Astrocyte of the spinal cord (primary cell): ENCODE measurements at places on chromosomes 5 and 9.
A peak's percentile ranks its signal among the peaks of the same experiment; 100 is the strongest.

- DNase-seq: no peak
Measured at GRCh38 chr9:13929013-13929412, 384.9 kb downstream of the NFIB start.

DNA sequence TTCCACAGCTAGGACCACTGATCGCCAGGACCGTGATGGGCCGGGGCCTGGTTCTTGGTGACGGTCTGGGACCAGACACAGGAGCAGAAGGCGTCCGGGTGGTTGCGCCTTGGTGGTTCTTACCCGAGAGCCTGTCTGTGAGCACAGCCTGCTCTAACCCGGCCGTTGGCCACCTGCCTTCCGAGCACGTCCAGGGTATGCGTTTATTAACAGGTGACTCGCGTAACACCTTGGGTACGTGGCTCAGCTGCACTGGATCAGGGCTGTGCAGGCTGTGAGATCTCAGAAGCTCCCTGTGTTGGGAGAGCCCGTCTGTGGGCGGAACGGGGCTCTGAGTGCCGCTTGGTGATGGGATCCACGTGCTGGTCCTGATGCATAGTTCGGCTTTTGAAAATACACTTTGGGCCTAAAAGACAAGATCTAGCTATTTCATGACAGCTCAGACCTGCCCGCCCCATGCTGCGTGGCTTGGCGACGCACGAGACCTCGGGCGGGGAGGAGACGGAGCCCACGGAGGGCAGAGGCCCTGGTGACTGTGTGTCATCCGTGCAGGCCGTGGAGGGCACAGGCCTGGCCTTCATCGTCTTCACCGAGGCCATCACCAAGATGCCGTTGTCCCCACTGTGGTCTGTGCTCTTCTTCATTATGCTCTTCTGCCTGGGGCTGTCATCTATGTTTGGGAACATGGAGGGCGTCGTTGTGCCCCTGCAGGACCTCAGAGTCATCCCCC is 6.7 kb upstream of the SLC6A18 start:
- DNase-seq: no peak

GRCh38 chr9:114308361-114308950 is 14.4 kb upstream of the ORM1 start:
- DNase-seq: no peak

- DNase-seq: no peak
Measured at GRCh38 chr5:68265822-68266395, 50.4 kb downstream of the PIK3R1 start.

DNA sequence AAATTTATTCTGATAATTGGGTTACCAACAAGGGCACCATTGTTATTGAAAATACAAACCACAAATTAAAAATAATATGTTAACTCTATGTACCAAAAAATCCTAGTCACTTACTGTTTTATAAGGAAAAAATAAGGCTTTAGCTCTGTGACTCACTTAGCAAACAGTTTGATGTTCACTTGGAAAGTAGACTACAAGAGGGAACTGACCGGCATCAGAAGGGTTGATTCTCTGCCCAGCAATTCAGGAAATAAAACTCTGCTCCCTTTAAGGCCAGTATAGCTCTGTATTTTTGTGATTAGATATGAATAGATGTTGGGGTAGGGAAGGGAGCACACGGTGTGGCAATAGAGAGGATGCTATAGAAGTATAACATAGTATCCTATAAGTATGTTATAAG is 671.3 kb downstream of the LRRC70 start:
- DNase-seq: no peak

DNA sequence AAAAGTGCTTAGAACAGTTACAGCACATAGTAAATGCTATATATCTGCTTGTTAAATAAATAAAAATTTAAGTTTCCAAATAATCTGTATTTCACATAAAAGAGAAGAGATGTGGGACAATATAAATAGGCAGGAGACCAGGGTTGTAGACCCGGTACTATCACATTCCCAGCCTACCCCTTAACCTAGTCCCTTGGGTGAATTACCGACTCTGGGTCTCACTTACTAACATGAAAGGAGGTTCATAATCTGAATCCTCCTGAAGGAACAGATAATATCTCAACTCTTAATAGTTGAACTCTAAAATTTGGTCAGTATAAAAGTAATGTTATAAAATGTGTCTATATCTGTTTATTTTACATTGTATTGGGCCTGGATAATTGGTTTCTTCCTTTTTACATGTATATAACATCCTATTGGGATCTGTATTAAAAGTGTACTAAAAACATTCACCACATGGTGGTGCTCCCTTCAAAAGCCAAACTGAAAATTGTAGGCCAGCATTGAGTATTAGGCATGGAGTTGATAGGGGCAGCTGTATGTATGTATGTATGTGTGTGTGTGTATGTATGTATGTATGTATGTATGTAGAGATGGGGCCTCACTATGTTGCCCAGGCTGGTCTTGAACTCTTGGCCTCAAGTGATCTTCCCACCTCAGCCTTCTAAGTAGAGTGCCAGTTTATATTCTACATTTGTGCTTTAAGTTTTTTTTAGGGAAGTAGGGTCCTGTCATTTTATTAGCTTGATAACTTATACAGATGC is 64.2 kb upstream of the ABL1 start:
- DNase-seq: peak; percentile 81

DNA sequence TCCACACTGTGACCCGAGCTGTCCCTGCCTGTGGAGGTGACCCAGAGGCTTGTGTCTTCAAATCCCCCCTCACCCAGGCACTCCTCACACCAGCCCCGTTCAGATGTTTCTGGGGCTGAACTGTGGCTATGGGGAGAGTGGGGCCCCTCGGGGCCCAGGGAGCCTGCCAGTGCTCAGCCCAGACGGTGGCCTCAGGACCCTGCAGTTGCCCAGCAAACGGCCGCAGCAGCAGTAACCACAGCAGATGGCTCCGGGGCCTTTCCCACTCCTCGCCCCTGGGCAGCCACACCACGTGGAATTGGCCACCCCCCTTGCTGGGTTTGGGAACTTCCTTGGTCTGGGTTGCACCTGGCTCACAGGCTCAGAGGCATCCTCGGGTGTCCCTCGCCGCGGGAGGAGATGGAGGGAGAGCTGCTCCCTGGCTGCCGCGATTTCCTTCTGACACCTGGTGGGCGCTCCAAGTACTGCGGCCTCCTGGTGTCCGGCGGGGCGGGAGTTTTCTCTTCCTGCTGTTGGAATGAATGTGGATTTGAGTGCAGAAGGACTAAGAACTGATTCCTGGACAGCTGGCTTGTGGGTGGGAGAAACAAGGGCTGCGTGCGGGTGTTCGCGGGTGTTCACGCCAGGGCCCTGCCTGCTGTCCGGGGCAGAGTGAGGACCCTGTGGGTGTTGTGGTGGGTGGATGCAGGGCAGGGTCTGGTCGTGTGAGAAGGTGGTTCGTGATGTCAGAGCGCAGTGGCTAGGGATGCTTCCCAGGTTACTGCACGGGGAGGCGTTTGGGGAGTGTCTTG is 97.5 kb downstream of the COL5A1 start:
- DNase-seq: peak; percentile 49

DNA sequence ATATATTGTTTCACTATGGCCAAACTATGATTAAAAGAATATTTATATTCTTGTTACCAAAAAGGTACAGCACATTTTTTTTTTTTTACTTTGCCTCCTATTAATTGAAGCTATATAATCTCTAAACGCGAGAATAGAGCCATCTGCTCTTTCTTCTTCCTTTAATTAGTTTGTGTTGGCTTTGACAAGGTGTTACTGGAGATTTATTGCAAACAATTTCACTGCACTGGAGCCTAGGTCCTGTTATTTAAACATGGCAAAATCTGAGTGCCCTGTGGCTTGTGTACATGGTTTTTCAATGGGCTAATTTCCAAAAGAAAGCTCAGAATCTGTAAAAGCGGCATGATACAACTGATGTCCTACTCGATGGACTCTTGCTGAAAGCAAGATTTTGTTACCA is 40.8 kb upstream of the GABRG2 start:
- no peak for DNase-seq

GRCh38 chr5:66969963-66970362 is 226.6 kb downstream of the CD180 start:
- DNase-seq: no peak

- peak; percentile 43 for DNase-seq
Measured at GRCh38 chr9:3858961-3859360, 333.2 kb upstream of the RFX3 start.

DNA sequence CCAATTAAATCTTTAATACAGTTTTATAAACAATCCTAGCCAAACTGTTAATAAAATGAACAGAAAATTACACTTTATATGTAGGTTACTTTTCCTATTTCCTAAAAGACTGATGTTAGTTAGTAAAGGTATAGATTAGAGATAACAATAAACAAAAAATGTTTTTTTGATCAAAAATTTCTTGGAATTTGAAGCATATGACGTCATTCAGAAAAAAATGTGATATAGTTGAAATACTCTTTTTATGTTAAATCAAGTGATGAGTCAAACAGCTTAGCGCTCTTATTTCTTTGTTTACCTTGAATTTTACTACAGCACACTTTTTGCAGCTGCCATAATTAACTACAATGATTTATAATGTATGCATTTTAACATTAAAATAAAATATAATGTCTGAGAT is 195.8 kb downstream of the SLC12A2 start:
- no peak for DNase-seq

- DNase-seq: no peak
Measured at GRCh38 chr5:127969651-127970050, 113.9 kb upstream of the SLC12A2 start.

- peak; percentile 42 for DNase-seq
Measured at GRCh38 chr9:4382722-4383317, 83.0 kb upstream of the GLIS3 start.

GRCh38 chr9:121498150-121498486 is 1.5 kb downstream of the GGTA1 start:
- DNase-seq: peak; percentile 73

GRCh38 chr9:114266969-114267368 is 55.9 kb upstream of the ORM1 start:
- peak; percentile 67 for DNase-seq

DNA sequence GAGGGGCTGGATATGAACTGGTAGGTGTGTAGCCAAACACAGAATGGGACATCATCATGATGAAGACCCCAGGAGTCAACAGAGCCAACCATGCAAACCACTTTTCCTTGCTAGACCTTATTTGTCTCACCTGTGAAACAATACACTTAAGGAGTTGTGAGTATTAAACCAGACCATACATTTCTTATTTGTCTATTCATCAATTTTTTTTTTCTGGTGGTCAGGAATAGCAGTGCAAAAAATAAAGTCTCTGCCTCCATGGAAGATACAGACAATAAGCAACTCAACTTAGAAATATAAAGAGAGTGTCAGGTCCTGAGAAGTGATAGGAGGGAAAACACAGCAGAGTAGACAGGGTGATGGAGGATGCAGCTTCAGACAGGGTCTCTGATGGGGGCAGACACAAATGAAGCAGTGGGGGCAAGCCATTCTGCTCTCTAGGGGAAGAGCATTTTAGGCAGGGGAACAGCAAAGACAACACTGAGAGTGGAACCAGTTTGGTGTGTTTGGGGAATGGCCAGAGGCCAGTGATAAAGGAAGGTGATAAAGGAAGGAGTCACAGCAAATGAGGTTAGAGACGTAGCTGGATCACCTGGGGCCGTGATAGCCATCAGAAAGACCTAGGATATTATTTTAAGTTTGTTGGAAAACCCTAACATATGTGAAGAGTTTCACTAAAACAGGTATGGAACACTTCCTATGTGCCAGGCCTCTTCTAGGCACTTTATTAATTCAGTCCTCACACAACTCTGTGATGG is 256.2 kb downstream of the MAN2A1 start:
- no peak for DNase-seq

GRCh38 chr5:172245046-172245445 is 38.5 kb downstream of the UBTD2 start:
- no peak for DNase-seq

DNA sequence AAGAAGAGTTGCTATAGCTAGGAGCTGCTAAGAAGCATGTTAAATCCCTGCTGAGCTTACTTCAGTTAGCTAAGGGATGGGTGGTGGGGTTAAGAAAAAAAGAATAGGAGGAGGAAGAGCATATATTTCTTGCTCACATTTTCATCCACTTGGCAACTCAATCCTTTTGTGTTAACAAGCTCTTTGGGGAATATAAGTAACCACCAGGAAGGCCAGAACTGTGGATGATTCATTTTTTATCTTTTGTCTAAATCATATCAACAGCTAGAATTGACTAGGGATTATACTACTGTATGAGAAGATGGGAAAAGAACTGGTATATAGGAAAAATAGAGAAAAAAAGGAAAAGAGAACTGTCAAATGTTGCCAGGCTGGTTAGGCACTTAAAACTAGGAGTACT is 555.3 kb upstream of the ARRDC3 start:
- peak; percentile 23 for DNase-seq

DNA sequence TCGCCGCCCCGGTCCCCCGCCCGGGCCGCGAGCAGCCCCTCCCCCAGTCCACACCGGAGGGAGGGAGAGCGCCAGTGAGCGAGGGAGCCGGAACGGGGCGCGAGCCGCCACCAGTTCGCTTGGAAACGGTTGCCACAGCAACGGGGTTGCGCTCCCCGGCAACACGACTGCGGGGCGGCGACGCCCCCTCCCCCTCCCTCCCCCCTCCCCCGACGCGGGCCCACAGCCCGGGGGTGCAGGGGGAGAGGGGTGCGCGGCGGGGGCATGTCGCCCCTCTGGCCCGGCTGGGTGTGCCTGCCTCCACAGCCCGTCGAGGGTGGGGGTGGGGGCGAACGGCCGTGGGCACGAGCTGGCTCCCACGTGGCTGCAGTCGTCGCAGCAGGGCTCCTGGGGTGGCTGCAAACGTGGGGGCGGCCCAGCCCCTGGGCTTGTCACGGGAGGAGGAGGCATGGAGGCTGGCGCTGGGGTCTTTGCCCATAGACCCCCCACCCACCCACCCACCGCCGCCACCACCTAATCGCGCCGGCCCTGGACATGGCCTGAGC is 524 bp downstream of the PRR7 start:
- DNase-seq: no peak

- DNase-seq: no peak
Measured at GRCh38 chr9:1429297-1429696, 379.1 kb downstream of the DMRT2 start.

GRCh38 chr5:98308960-98309359 is 464.5 kb upstream of the RGMB start:
- peak; percentile 50 for DNase-seq

- peak; percentile 23 for DNase-seq
Measured at GRCh38 chr9:17648516-17648915, 69.7 kb downstream of the SH3GL2 start.

DNA sequence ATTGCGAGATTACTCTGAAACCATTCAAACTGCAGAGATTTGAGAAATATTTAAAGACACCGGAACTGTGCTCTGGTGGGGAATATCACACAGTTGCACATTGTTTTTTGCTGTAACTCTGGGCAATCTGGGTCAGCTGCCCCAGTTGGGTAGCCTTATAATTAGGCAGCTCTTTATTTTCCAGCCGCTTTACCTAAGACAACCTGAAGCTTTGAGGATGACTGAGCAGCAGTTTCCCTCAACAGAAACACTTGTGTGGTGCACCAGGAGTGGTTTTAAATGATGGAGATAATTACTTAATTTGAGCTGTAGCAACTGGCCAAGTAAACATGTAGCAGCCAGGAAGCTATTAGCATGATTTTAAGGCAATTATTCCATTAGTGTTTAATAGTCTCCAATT is 2.9 kb downstream of the PLCXD3 start:
- no peak for DNase-seq

GRCh38 chr9:135249711-135250110 is 162.2 kb downstream of the OLFM1 start:
- DNase-seq: no peak
